ENCODE measurements at places on chromosomes 11 and 22. TPM values are rescaled to one million over a fixed set of nuclear protein-coding genes. Genes with fewer than 3 reads are reported as not detected.

The IL10RA gene
- total RNA-seq: 32.1 TPM

The OR51B4 gene
- not detected for total RNA-seq

The GSTP1 gene
- 355 TPM for total RNA-seq

The TEX54 gene
- total RNA-seq: not detected

The WBP2NL gene
- total RNA-seq: 0.61 TPM

The KRTAP5-10 gene
- not detected for total RNA-seq

The FZD4 gene
- 295 TPM for total RNA-seq

The SUSD2 gene
- total RNA-seq: 5.9 TPM

The REXO2 gene
- total RNA-seq: 85.9 TPM

The MED15 gene
- total RNA-seq: 104 TPM

The KCNA4 gene
- 0.87 TPM for total RNA-seq

The KCNJ11 gene
- 3.5 TPM for total RNA-seq

The VSIG2 gene
- total RNA-seq: 2.0 TPM

The SF1 gene
- 302 TPM for total RNA-seq

The ACCS gene
- 20.4 TPM for total RNA-seq

DNA sequence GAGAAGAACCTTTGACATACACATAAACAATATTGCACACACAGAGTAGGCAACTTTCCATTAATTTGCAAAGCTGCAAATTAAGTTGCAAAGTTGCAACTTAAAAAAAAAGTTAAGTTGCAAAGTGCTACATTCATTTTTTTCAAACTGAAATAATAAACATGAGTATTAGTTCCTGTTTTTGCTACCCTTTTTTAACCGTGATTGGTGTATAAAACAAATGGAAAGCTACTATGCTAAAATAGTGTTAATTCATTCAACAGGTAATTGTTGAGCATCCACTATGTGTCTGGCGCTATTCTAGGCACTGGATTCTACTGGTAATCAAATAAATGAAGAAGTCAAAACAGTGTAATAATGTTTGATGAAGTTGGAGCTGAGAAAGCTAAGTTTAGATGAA, 8.1 kb downstream of the ZFP91 start:
- no peak for DNase-seq

- DNase-seq: no peak
Measured at GRCh38 chr11:20451568-20451967, 64.1 kb downstream of the PRMT3 start.

DNA sequence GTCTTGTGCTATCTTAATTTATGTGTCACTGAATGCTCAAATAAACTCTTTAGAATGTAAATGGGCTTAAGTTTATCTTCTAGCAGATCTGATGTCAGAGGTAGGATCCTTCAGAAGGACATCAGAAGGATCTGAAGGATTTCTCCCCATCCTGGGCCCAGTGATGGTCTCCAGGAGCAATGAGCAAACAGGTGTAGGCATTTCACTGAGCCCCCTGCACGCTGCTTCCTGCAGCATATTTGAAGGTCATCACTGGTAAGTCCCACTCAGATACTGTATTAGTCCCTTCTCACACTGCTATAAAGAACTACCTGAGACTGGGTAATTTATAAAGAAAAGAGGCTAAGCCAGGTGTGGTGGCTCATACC, 4.5 kb downstream of the GSTP1 start:
- no peak for DNase-seq

DNA sequence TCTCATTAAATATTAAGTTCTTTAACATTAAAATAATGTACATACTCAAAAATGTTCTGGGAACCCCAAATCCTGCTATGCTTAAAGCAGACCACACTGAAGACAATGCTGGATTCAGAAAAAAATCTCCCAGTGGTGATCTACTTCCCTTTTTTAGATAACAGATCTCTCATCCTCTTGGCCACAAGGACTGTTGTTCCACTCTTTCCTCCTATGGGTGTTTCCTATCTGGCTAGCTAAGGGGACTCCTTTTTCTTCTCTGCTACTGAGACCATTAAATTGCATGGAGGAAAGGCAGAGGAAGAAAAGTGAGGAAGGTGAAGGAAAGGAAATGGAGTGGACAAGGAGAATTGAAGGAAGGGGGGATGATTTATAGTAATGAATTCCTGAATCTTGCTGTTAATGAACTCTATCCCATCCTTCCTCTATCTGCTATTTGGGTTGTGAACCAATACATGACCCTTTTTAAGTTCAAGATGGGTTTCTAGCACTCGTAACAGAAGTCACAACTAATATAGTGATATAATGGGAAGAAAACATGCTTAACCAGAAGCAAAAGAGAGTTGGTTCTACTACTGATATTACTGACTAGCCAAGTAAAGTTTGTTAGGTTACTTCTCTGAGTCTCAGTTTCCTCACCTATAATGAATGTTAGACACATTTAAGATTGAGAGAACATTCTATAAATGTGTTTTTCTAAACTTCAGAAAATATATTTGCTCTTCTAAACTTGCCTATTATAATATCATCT, 53.2 kb downstream of the PIK3C2A start:
- no peak for DNase-seq

GRCh38 chr11:123020968-123021367, 39.3 kb upstream of the BSX start:
- DNase-seq: no peak

- DNase-seq: no peak
Measured at GRCh38 chr11:114886644-114887265, 208.4 kb downstream of the NXPE2 start.

GRCh38 chr22:46695346-46696228, 42.5 kb downstream of the CERK start:
- no peak for DNase-seq

- DNase-seq: no peak
Measured at GRCh38 chr22:17767233-17768065, 6.8 kb downstream of the BID start.

DNA sequence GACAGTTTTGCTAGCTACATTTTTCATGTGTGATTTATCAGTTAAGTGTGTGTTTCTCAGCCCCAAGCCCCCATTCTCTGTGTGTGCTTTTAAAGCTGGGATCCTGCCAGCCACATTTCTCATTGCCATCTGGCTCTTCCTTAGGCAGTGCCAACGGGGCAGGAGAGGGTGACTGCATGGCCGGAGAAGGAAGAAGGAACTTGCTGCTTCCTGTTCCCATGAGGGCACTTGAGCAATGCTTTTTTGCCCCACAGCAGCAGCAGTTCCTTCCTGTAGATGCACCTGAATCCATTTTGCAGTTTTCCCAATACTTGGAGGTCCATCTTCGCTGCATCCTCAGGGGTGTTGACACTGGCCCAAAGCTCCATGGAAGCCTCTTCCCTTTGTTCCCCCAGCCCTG, 37.5 kb downstream of the TNRC6B start:
- peak; percentile 37 for DNase-seq

DNA sequence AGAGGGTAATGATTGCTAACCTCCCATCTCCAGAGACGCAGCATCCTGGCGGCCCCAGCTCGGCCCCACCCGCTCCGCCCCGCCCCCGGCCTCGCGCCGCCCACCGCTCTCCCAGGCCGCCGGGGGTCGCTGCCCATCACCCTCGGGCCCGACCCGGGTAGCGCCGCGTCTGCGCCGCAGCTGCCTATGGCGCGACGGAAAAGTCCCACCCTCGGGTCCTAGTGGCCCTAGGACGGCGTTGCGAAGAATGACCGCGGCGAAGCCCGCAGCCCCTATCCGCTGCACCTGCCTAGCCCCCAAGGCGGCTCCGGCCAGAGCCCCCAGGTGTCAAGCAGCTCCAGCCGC, 457 bp downstream of the CPSF7 start:
- DNase-seq: no peak

DNA sequence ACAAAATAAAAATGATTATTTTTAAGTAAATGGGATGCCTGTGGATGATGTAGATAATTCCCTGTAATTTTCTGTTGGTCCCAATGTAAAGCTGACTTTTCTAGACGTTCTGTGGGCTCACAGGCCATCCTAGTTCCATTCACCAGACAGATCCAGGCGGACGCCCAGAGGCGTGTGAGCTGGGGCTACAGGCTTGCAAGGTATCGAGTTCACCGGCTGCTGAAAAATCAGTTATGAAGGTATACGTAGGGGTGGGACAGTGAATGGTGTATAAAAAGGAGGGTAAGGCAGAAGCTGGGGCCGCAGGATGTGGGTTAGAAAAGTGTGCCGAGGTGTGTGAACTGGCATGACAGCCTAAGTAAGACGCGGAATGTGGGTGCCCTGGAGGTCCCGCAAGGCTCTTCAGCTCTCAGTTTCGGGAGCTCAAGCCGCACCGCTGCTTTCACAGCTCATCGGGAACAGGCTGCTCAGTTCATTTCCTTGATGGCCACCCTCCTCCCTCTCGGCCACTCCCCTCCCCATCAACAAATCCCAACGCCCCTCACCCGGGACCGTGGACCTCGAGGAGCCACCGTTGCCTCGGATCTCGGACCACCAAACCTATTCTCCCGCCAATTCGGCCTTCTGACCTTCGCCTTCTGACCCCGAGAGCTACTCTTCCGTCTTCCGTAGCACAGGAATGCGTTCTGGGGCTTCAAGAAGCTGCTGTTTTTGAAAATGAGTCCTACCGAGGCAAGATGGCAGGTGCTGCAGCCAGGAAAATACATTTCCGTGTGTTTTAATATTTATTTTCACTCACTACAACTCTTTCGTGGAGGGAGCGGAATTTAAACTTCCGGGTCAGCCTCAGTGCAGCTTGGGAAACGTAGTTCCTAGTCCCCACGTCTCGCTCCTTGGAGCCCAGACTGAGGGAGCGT, at the start of gene XNDC1N:
XNDC1N (minus strand) TSS at position 775 of the 917 bp plus-strand sequence. CDS start 5,241 bp downstream, outside the sequence.
- DNase-seq: no peak

DNA sequence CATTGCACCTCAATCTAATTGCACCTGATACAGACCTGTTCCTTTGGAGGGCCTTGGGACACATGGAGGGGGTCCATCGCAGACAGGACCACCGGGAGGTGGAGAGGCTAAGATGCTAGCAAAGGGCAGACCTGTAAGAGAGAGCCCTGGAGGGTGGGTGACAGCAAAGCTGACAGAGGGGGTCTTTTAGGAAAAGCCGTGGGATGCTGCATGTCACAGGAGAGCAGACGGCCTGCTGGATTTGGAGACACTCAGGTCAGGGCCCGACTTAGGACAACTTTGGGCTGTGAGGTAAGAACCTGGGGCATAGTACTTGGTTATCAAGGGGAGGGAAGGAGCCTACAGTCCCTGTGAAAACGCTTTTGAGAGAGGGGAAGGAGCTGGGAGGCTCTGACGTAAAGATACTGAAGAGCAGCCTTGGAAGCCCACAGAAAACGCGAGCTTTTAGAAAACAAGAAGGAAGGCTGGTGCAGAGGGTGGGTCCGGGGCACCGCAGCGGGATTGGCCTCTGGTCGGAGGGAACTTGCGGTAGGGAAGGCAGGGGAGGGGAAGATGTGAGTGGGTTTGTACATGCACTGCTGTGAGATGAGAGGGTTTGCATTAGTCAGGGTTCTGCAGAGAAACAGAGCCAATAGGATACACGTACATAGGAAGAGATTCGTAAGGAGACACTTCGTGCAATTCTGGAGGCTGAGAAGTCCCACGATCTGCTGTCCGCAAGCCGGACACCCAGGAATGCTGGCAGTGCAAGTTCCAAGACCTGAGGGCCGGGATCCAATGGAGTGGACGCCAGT, 868.5 kb downstream of the TBC1D22A start:
- DNase-seq: peak; percentile 35

GRCh38 chr11:46677169-46677568, 23.2 kb downstream of the ARHGAP1 start:
- no peak for DNase-seq

GRCh38 chr11:68890490-68891231, 13.0 kb downstream of the MRPL21 start:
- DNase-seq: peak; percentile 91

GRCh38 chr11:127693686-127694085, 693.1 kb upstream of the KIRREL3 start:
- DNase-seq: no peak

GRCh38 chr11:76392870-76393269, 11.7 kb downstream of the GVQW3 start:
- no peak for DNase-seq

- DNase-seq: no peak
Measured at GRCh38 chr11:91966368-91966767, 258.2 kb upstream of the FAT3 start.

- no peak for DNase-seq
Measured at GRCh38 chr11:95764267-95764898, 25.2 kb downstream of the FAM76B start.

DNA sequence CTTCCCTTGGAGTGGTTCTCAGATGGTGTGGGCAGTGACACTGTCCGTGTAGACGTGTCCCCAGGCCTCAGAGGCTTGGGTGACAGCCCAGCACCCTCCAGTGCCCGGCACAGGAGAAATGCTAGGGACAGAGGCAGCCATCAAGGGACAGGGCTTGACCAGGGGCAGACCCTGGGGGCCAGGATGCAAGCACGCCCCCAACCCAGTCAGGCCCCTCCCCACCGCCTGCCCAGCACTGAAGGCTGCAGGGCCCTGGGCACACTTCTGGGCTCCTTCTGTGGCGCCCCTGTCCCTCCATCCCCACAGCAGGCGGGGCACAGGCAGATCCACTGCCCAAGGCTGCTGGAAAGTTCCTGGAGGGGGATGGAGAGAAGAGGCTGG, 11.1 kb downstream of the IGF2 start:
- no peak for DNase-seq

DNA sequence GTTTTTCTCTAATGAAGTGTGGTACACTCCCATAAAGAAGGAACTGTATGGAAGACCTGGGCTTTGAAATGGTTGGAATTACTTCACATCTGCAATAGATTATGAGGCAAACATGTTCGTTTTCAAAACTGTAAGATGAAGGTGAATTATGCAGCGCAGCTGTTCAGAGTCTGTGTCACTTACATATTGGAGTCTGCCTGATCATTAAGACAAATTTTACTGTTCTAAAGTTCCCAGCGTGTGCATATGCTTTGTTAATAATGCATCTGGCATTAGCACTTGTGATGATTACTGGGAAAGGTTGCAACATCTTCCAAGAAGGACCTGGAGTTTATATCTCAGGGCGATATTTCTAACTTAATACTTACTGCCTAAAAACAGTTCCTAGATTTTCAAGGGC, 255.2 kb upstream of the ZC3H12C start:
- no peak for DNase-seq

DNA sequence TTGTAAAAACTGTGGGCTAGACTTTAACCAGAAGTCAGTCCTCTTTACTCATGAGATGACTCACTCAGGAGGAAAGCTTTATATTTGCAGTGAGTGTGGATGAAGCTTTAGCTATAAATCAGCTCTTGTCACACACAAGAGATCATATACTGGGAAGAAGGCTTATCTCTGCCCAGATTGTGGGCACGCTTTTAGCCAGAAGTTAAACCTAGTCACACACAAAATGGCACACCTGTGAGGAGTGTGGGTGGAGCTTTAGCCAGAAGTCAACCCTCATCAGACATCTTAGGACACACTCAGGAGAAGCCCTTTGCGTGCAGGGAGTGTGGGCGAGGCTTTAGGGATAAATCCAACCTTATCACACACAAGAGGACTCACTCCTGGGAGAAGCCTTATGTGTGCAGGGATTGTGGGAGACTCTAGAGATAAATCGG, 706.9 kb upstream of the LUZP2 start:
- no peak for DNase-seq

DNA sequence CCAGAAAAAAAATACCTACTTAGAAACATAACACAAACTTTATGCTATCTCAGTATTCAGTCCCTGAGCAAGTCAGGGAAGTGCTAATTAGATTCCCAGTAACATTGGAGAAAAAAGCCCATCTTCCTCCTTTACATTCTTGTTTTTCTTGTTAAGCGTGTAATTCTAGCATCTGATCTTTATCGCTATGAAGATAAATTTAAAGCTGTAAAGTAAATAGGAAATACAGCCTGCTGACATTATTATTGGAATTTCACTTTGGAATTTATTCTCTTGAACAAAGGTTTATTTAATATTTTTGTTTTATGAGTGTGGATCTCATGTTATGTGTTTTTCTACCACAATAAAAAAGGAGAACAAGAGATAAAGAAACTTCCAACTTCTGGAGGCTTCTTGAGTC, 13.9 kb downstream of the ALKBH3 start:
- no peak for DNase-seq
